Esophagus (tissue), 2 donors: ENCODE measurements at places on chromosomes 2 and 18. TPM values are rescaled to one million over a fixed set of nuclear protein-coding genes. Genes with fewer than 3 reads are reported as not detected.

Gene SERTAD2
- polyA plus RNA-seq = 13.6 TPM

Gene WNT6
- 0.76 TPM for polyA plus RNA-seq

Gene CNGA3
- polyA plus RNA-seq = 0.02 TPM

Gene SERPINB4
- 19.3 TPM for polyA plus RNA-seq

Gene HOXD1
- 0.43 TPM for polyA plus RNA-seq

Gene CAPN14
- polyA plus RNA-seq = 72.7 TPM

Gene MARCHF4
- polyA plus RNA-seq = not detected

Gene CDH2
- 0.38 TPM for polyA plus RNA-seq

Gene TBC1D8
- polyA plus RNA-seq = 13.3 TPM

Gene CCDC85A
- 0.11 TPM for polyA plus RNA-seq

Gene ITGB1BP1
- polyA plus RNA-seq = 48.3 TPM

Gene DOCK10
- 1.7 TPM for polyA plus RNA-seq

Gene LRPPRC
- polyA plus RNA-seq = 11.2 TPM

Gene SLC38A11
- polyA plus RNA-seq = 0.41 TPM

Gene UBE2F
- polyA plus RNA-seq = 45.5 TPM

Gene UGT1A8
- polyA plus RNA-seq = 2.8 TPM

Gene CD8A
- polyA plus RNA-seq = 3.5 TPM

Gene TNS1
- polyA plus RNA-seq = 28.3 TPM

Gene ABCA12
- 0.55 TPM for polyA plus RNA-seq

Gene CD8B2
- 0.10 TPM for polyA plus RNA-seq

Gene C2orf78
- polyA plus RNA-seq = not detected

Gene FOXI3
- not detected for polyA plus RNA-seq

Gene KCNJ3
- polyA plus RNA-seq = 0.02 TPM

Gene GPD2
- polyA plus RNA-seq = 22.2 TPM

Gene RAB31
- polyA plus RNA-seq = 10.7 TPM

Gene IL1R2
- 67.4 TPM for polyA plus RNA-seq

Gene DNAH7
- 0.06 TPM for polyA plus RNA-seq

Gene EVX2
- not detected for polyA plus RNA-seq

Gene LCT
- polyA plus RNA-seq = not detected

Gene KLHL41
- polyA plus RNA-seq = 0.31 TPM

Gene METTL4
- 5.1 TPM for polyA plus RNA-seq

Gene SPEG
- polyA plus RNA-seq = 37.7 TPM

Gene CDH19
- polyA plus RNA-seq = 0.73 TPM

Gene DNAJC5G
- polyA plus RNA-seq = 0.05 TPM

Gene SERPINB10
- 0.06 TPM for polyA plus RNA-seq

Gene IL1B
- 4.3 TPM for polyA plus RNA-seq

Gene CXCR2
- polyA plus RNA-seq = 12.0 TPM

Gene SDC1
- 239 TPM for polyA plus RNA-seq

Gene COMMD1
- polyA plus RNA-seq = 36.7 TPM

Gene PLGLB2
- 4.9 TPM for polyA plus RNA-seq

Gene NEUROD1
- not detected for polyA plus RNA-seq

Gene RIT2
- polyA plus RNA-seq = not detected

Gene NXPH2
- not detected for polyA plus RNA-seq

Gene MTIF2
- polyA plus RNA-seq = 16.8 TPM

Gene CCDC141
- 0.01 TPM for polyA plus RNA-seq

Gene TMEFF2
- 0.08 TPM for polyA plus RNA-seq
